ENCODE measurements at places on chromosomes 6 and 20.

DNA sequence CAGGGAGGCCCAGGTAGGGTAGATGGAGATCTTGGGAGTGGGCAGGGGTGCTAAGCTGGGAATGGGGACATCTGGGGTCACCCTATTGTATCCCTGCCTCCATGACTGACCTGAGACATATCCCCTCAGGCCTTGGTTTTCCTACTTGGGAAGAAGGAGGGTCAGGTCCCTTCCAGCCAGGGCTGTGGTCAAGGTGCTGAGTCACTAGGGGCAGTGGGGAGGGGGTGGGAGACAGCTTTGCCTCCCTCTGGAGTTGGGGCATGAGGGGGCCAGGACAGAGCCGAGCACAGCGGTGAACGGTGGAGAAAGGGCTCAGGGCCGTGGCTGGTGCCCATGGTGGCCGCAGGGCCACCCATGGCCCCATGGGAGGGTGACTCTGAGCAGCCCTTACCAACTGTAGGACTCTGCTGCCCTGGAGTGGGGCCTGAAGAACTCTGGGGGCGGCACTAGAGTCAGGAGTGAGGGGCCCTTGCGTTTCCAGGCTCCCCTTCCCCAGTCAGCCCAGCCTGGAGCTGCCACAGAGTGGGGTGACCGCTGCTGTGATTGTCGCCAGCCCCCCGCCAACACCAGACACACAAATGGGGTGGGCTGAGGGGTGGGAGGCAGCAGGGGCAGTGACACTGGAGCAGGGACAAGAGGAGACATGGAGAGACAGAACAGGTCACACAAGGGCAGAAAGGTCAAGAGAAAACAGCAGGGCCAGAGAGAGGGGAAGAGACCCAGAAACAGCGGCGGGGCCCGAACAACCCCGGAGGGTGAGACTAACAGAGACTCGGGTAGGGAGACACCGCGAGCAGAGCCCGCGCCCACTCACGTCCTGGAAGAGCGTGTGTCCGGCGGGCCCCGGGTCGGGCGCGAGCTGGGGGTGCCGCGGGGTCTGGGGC is 576 bp downstream of the NECAB3 start:
- DNase-seq = no peak

DNA sequence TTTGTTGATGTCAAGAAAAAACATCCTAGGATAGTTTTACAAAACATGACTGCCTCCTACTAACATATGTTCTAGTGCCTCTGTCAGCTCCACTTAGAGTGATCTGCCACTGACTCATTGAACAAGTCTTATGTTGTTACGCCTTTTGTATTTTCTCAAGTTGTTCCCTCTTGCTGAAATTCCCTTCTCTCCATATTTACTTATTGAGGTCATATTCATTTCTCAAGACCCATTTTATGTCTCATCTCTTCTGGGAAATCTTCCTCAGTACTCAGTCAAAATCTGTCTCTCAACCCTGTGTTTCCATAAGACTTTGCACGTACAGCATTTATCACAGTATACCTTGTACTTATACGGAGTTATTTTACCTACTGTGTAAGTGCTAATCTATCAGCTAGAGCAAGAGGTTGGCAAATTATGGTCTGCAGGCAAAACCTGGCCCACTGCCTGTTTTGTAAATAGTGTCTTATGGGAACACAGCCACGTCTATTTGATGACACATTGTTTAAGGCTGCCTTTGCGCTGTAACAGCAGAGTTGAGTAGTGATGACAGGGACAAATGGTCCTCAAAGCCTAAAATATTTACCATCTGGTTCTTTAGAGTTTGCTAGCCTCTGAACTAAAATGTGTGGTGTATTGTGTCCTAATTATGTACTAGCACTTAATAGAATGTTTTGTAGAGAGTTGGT is 83.4 kb downstream of the ADGRB3 start:
- DNase-seq = no peak

DNA sequence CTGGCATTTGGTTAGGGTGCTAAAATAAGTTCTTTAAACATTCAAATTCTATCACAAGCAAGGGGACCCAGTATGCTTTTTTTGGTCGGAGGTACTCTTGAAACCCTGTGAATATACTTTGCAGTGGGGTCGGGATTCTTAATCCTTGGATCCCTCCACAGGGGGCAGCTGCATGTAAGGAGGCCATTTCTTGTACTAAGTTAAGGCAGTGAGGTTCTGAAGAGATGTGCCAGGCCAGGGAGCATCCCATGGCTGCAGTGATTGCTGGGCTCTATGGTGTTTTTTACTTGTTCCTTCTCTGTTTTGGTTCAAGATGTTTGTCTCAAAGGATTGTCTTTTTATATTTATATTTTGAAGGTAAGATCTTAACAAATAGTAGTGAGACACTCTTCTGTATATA is 50.4 kb downstream of the TOP1 start:
- no peak for DNase-seq

- no peak for DNase-seq
Observed at GRCh38 chr20:63270606-63271325, 1.8 kb upstream of the ARFGAP1 start.

DNA sequence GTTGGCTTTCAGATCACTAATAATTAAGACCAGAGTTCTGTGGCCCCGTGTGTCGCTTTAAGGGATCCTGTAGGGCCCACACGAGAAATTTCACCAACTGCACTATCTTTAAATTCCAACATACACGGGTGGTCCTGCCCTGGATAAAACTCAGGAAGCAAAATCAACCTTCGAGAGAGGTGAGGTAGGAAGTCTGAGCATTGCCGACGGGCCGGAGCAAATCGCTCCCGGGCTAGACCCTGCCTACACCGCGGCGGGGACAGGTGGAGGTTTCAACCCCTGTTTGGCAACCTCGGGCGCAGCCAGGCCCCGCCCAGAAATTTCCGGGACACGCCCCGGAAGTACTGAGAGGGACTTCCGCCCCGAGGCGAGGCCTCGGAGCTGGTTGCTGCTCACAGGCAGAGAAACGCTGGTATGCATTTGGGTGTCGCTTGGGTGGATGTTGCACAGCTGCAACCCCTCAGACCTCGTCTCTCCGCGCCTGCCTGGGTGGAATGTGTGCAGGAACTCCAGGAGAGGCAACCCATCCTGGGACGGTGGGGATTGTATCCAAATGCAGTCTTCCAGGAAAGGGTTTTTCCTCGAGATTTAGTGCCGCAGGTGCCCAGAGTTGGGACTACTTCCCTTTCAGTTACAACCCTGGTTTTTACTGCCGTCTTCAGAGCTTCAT is 19.9 kb downstream of the ZKSCAN8 start:
- peak; percentile 31 for DNase-seq

- DNase-seq = no peak
Observed at GRCh38 chr6:37456126-37456525, 23.1 kb downstream of the CMTR1 start.

- DNase-seq = no peak
Observed at GRCh38 chr20:61303675-61304074, 51.6 kb downstream of the CDH4 start.

- DNase-seq = no peak
Observed at GRCh38 chr6:144894240-144894639, 609.1 kb downstream of the UTRN start.

DNA sequence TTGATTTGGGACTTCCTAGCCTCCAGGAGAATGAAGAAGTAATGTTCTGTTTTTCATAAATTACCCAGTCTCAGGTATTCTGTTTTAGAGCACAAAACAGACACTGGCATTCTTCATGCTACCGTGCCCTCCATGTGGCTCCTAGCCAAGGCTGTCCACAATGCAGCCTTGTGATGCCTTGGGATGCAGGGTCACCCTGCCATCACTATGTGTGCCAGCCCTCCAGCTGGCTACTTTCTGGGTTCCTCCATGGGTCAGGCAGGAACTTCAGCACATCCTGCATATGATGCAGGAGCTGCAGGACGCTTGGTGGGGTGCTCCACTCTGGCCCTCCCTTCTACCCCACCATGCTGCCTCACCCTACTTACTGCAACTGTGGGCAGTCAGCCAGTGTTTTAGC is 38.0 kb upstream of the FAM50B start:
- no peak for DNase-seq

DNA sequence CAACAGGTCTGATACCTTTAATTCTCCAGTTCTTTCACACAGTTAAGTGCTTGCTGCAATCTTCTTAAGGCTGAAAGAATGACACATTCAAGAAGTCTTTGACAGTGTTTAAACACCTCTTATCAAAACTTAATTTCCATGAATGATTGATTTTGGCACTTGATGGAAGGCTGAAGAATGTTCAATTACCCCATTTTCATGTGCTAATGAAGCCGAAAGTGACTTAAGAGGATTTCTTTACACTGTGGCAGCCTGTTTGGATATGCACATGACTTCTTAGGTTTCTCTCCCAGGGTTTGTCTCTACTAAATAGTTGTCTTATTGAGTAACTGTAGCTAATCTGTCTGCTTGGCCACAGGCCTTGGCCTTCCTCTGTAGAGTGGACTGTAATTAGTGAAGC is 81.1 kb upstream of the PRDM1 start:
- no peak for DNase-seq

DNA sequence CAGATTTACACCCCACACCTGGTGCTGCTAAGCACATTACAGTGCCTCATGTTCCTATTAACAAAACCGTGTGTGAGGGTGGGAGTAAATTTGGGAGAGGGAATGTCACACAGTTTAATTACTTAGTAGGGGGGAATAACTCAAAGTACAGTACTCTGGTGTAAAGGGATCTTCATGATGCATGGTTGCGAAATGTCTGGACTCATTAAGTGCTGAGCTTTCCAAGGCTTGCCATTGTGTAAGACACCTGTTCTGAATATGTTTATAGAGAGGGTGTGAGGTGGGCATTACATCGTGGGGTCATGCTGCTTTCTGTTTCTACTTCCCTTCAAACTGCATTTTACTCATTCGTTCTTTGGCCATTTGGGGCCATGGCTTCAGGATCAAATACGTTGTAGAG is 181.2 kb downstream of the ADGRG6 start:
- no peak for DNase-seq

DNA sequence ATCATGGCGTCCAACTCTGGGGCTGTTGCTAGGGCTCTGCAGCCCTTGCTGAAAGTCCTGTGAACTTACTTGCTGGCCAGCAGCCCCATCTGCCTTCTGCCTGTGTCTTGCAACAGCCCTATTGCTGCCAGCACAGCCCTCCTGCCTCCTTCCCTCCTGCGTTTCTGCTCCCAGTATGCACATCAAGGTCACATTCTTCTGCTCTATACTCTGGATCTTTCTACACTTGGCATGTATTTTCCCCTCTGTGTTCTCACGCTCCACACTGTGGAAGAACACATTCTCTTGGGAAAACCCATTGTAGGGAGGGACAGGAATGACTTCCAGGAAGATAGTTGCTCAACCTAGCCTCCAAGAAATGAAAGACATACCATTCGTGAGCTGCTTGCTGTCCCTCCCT is 80.9 kb upstream of the PHACTR2 start:
- no peak for DNase-seq

DNA sequence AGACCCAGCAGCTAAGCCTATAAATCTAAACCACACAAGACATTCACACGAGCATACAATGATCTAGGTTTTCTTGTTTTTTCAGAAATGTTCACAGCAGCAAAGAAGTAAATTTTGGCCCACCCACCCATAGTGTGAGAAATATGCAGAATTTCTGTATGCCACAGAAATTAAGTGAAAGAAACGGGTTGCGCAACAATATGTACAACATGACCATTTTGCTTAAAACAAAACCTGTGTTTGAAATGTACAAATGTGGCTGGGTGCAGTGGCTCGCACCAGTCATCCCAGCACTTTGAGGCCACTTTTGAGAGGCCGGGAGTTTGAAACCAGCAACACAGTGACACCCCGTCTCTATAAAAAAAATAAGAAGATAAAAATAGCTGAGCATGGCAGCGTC is 9.4 kb downstream of the SALL4 start:
- no peak for DNase-seq

DNA sequence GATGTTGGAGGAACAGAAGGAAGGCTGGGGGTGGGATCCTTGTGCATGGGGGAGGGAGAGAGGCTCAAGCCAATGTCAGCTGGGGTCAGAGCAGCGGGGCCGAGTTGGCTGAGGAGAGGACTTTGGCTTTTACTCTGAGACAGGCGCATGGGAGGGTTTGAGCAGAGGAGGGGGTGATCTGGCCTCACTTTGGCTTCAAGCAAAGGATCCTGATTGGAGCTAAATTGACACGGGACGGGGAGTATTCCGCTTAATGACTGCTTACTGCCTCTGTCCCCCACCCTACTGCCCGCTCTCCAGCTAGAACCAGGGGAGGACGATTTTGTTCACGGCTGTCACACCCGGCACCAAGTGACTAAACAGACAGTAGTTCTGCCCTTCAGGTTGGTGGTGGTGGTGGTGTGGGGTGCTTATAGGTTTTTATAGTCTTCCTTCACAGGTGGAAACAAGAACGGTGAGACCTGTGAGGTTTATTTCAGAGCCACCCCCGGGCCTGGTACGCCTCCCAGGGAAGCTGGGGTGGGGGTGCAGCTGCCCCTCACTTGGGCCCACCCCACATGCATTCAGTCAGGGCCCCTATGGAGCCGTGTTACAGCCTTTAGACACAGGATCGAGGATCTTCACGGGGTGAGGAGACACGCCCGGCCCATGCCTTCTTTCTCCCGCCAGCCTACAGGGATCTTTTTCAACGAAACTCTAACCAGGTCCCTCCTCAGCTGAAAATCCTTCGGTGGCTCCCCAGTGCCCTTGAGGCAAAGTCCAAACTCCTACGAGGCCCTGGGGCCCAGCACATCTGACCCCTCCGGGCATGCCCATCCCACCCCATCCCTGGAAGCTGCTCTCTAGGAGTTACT is 1.3 kb upstream of the SNAI1 start:
- DNase-seq = no peak

DNA sequence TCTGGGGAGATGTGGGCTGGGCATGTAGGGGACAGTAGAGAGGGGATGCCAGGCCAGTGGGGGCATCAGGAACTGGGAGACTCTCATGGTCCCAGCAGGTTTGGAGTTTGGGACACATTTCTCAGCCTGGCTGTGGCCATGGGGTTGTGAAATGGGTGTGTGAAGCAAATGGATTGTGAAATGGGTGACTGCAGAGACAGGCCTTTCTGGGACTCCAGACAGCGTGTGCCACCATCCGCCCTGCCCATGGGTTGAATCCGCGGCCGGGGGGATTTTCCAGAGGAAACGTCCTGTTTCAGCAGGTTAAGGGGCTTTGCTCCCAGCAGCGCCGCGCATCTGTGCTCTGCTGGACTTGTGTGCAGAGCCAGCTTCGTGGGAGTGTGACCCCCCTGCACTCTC is 3.7 kb upstream of the PMEPA1 start:
- DNase-seq = no peak

- no peak for DNase-seq
Observed at GRCh38 chr6:165701005-165701404, 38.0 kb upstream of the PDE10A start.

GRCh38 chr6:17700421-17701416 is 6.0 kb downstream of the NUP153 start:
- no peak for DNase-seq

GRCh38 chr20:5000263-5001173 is 792 bp downstream of the SLC23A2 start:
- DNase-seq = no peak

- no peak for DNase-seq
Observed at GRCh38 chr6:113103634-113104361, 753.3 kb upstream of the MARCKS start.

DNA sequence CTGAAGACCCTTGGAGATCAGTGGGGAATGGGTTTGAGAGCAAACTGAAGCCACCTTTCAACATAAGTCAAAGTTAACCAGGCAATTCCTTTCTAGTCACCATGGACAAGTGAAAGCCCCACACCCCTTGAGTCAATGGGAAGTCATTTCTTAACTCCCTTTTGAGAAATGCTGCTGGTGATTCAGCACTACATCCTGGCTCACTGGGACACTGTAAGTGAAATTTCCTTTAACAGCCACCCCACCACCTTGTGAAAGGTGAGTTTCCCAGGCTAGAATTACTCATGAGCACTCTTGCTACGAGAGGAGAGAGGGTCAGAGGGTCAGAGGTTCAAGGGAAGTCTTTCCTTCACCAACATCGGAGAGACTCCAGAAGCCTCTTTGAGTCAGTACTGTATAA is 93.3 kb upstream of the MARCKS start:
- no peak for DNase-seq

All from stimulated activated CD4-positive, alpha-beta T cell treated with anti-CD3 and anti-CD28 coated beads, Interleukin-1b, Interleukin-23, amount 100 ng/mL, for 1 hour (primary cell).